ENCODE measurements at places on chromosomes 16 and 17.

DNA sequence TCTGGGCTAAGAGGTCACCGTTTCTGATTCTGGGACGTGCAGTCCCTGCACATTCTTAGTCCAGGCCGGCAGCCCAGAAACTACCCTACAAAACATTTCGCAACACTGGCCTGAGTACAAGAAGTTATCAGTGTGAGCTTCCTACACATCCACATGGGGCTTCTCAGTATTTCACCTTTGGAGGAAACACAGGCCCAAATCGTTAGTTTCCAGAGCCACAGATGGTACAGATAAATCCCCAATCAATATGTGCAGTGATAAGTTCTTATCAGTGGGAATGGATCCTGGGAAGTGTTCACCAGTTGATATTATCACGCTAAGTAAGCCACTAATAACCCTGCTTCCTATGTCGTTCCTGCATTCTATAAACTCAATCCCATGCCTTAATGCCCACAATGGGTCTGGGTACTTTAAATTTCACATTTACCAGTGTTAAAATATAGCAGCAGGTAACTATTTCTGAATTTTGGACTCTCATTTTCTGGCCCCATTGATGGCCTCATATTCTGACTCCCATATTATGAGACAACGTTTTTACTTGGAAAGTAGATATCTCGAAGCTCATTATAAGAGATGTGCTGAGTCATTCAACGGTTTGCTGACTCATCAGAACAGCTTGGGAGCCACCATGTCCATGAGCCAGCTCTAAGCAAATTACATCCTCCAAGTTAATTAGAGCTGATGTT, 370.2 kb upstream of the MAF start:
- DNase-seq = no peak

GRCh38 chr17:75571197-75571884, 16.3 kb upstream of the MYO15B start:
- no peak for DNase-seq

- DNase-seq = no peak
These were observed 80.9 kb downstream of the GOSR1 start for GRCh38 chr17:30557916-30558685.

DNA sequence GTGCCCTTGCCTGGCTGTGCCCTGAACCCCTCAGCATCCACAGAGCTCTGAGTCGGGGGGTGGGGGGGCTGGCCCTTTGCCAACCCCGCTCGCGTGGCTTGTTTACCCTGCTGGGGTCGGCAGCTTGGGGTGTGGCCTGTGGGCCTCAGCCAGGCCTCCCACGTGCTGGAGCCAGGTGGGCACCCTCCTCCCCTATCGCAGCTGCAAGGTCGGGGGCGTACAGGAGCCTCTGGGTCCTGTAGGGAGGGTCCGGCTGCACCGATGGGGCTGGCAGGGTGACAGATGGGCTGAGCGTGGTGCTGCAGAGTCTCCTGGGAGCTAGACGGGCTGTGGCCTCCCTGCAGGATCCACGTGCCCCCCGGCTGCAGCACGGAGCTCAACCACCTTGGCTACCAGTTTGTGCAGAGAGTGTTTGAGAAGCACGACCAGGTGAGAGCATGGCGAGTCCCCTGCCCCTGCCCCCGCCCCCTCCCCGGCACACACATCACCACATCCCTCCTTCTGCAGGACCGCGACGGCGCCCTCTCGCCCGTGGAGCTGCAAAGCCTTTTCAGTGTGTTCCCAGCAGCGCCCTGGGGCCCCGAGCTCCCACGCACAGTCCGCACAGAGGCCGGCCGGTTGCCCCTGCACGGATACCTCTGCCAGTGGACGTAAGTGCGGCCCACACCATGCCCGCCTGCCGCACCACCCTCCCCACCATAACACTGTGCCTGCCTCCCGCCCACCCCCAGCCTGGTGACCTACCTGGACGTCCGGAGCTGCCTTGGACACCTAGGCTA, 3.6 kb downstream of the RHOT2 start:
- no peak for DNase-seq

- DNase-seq = no peak
These were observed 10.6 kb upstream of the C1QTNF8 start for GRCh38 chr16:1106659-1107058.

GRCh38 chr17:17487998-17488397, 8.2 kb downstream of the RASD1 start:
- DNase-seq = no peak

GRCh38 chr16:16080465-16081065, 131.1 kb downstream of the ABCC1 start:
- DNase-seq = no peak

DNA sequence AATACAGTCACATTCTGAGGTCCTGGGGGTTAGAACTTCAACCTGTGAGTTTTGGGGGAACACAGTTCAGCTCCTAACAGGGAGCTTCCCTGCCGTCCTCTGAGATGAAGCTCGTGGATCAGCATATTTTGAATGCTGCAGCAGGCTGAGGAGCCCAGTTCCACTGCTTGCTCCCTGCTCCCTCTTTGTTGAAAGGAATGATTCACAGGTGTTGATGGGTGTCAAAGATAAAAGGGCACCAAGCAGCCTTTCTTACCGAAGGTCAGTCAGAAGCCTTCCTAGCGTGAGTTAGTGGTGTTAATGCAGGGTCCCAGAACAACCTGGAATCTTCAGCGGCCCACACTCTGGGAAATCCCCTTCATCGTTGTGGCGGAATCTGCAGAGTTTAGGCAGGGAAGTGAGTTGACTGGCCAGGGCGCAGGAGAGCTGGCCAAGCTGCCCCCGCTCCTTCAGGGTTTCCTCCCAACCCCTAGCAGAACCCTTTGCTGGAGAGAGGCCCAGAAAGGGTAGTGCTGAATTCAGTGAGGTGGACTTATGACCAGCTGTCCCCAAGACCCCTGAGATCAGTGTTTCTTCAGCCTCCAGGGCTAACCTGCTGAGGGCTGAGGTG, 114.8 kb downstream of the GNAO1 start:
- DNase-seq = no peak

DNA sequence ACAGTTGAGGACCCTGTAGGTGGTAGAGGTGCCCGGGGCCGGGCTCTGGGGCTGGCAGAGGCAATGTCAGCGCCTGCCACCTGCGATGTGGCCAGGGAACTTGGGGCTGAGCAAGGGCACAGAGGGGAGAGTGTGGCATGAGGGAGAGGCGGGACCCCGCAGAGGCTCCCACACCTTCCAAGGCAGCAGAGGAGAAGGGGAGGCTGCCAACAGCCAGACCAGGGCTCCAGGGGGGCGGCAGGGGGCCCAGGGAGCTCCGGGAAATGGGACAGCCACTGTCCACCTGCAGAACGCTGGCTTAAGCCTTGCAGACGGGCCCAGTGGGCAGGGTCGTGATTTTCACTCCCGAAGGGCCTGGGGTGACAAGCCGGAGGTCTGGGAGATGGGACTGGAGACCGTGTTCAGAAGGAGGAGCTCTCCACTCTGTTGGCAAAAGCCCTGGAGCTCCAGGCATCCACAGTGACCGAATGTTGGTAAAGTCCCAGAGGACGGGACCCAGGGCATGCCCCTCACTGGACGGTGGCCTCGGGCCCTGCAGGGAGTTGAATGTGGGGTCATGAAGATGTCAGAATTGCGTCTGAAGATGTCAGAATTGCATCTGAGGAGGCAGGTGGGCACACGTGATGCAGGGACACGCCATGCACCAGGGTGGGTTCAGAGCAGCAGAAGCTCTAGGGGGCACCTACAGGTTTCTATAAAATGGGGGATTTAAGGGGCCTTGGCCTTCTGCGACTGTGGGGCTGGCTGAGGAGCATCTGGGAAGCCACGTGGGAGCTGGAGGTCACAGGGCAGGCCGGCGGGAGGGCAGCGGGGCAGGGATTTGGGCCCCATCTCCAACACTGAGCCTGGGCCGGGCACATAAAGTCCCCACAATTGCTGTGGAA, 18.6 kb downstream of the CD7 start:
- DNase-seq = peak; percentile 49

DNA sequence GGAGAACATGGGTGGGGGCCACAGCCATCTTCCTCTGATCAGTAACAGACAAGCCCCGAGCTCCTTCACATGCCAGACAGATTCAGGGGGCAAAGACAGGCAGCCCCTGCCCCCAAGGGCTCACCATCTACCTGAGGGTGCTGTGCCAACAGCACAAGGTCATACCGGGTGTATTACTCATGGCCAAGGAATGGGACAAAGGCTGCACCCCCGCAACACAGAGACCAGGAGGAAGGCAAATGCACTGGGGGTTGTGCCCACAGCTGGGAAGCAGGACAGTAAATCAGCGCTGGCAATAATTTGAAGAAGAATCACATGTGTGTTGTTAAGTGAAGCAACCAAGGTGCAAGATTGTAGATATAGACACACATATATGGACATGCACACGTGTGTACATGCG, 137.1 kb downstream of the C16orf95 start:
- DNase-seq = no peak

- DNase-seq = no peak
These were observed 157.9 kb downstream of the PPM1E start for GRCh38 chr17:58913552-58913951.

- DNase-seq = no peak
These were observed 163.5 kb downstream of the SDK2 start for GRCh38 chr17:73480740-73481139.

DNA sequence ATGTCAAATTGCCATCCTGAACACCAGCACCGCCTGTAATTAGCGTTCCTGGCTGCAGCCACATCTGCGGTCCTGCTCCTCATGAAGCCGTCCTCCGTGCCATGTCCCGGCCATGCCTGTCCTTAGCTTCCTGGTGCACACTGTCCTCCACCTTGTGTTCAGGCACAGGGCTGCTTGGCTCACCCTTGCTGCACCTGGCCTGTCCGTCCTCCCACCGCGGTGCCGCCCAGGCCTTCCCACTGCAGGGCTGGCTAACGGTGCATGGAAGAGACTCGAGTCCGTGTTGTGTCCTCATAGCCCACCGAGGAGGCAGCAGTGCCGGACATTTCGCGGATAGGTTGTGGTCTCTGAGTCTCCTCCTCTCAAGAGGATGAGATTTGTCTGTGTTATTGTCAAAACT, 20.4 kb downstream of the DUSP14 start:
- no peak for DNase-seq

DNA sequence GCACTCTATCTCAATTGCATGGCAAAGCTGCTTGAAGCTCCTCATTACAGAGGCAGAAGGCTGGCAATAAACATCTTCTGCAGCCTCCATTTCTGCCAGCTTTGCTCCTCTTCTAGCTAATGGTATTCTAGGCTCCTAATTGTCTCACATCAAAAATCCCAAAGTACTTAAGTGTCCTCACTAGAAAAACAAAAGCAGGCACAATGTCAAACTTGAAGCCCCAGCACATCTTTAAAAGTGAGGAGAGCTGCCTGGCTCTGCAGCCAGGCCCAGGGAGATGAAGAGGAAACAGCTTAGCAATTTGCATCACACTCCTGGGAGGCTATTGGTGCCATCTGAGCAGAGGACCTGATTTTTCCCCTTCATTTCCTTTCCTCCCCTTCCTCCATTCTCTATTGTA, 197.1 kb downstream of the KCNJ2 start:
- no peak for DNase-seq

- DNase-seq = no peak
These were observed 135.0 kb downstream of the COPRS start for GRCh38 chr17:31724026-31724425.

DNA sequence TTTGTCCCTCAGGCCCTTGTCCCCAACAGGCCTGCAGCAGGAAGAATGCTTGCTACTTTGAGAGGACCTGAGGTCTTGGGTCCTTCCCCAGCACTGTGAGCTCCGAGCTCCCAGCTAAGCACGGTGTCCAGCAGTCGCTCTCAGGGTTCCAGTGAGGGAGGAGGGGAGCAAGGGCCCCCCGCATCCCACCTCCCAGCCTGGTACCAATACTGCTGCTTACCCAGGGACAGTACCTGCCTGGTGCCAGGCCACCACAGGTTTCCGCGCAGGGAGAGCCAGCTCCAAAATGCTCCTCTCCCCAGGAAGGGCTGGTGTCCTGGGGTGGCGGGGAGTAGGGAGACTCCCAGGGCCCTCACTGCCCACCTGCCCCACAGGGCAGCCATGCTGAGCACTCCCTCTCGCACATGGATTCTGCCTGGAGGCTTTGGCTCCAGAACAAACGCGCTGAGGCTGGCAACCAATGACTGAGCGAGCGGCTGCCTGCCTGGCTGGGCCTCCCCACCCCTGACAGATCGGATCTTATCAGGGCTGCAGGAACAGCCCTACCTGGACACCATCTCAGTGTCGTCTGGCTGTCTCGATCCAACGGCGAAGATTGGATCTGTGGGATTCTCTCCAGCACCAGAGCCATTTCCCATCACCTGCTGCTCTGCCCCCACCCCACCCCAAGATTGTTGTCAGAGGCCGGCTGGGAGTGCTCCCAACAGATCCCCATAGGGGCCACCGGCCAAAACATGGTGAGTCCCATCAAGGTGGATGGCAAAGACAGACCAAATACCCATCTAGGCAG, 2.4 kb downstream of the DOK4 start:
- no peak for DNase-seq

DNA sequence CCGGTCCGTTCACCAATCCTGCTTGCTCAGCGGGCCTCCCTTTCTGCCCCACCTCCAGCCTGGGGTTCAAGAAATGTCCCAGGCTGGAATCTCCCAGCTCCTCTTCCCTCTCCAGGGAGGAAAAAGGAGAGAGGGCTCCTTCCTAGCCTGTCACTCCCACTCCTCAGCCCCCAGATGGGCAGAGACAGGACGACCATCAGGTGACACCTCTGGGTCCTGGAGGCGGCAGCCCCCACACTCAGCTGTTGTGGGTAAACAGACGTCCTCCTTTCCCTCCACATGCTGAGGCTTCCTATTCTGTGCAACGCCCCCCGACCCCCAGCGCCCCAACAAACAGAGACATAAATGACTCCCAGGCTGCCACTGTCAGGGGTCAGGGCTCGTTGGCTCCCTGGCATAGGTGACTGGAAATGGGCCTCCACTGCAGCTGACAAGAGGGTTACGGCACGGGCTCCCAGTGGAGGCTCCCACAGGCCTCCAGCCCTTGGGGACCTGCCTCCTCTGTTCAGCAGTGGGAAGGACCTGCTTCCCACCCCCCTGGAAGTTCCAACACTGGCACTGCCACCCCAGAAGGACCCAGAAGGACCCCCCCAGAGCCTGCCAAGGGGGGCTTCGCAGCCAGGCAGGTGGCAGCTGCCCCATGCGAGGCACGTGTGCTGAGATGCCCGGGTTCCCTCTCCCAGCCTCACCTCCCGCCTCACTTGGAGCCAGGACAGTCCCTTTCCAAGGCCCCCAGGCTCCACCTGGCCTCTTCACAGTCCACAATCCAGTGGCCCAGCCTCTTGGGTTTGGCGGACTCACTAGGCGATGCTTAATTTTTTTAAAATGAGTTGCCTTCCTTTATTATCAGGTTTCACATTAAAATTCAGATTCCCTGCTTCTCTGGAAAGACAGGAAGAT, 232.3 kb downstream of the KATNIP start:
- DNase-seq = no peak

- no peak for DNase-seq
These were observed 20.7 kb downstream of the ZNF652 start for GRCh38 chr17:49341356-49341755.

- no peak for DNase-seq
These were observed 10.5 kb downstream of the LCMT1 start for GRCh38 chr16:25121824-25122600.

DNA sequence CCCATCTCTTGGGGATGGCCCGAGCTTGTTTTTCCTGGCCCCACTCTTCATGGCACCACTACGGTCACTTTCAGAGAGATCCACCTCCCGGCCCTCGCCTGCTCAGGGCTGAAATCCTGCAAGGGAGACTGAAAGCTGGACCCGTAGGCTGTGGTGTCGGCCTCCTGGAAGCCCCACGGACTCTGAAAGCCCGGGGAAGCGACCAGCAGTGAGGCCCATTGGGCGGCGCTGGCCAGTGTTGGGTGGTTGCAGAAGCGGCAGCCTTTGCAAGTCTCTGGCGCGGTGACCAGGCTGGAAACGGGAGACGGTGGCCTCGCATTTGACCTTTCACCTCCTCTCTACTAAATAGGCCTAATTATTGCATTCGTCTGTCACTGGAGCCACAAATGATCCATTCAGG, 186.0 kb upstream of the FOXF1 start:
- no peak for DNase-seq

- no peak for DNase-seq
These were observed 105.6 kb upstream of the CHMP6 start for GRCh38 chr17:80885947-80886582.
